Stimulated activated CD8-positive, alpha-beta memory T cell treated with anti-CD3 and anti-CD28 coated beads, Interleukin-4, amount 100 ng/mL, for 1 hour (primary cell): ENCODE measurements at places on chromosomes 12 and 14.

GRCh38 chr12:42450248-42450647 lies 124.3 kb downstream of the PPHLN1 start:
- no peak for DNase-seq

DNA sequence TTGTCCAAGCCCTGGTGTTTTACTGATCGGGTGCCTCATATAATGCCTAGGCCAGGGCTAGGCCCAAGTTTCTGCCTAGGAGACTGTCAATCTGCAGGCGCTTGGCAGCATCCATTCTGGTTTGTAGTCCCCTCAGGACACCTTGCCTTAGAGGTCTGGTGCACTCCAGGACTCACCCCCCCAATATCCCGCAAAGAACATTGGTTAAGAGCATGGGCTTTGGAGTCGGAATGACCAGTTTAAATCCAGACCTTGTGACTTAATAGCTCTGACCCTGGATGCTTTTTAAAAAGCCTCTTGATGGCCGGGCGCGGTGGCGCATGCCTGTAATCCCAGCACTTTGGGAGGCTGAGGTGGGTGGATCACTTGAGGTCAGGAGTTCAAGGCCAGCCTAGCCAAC lies 60.0 kb downstream of the GALNT16 start:
- DNase-seq: no peak

GRCh38 chr12:59079002-59079401 lies 158.7 kb upstream of the LRIG3 start:
- DNase-seq: no peak

DNA sequence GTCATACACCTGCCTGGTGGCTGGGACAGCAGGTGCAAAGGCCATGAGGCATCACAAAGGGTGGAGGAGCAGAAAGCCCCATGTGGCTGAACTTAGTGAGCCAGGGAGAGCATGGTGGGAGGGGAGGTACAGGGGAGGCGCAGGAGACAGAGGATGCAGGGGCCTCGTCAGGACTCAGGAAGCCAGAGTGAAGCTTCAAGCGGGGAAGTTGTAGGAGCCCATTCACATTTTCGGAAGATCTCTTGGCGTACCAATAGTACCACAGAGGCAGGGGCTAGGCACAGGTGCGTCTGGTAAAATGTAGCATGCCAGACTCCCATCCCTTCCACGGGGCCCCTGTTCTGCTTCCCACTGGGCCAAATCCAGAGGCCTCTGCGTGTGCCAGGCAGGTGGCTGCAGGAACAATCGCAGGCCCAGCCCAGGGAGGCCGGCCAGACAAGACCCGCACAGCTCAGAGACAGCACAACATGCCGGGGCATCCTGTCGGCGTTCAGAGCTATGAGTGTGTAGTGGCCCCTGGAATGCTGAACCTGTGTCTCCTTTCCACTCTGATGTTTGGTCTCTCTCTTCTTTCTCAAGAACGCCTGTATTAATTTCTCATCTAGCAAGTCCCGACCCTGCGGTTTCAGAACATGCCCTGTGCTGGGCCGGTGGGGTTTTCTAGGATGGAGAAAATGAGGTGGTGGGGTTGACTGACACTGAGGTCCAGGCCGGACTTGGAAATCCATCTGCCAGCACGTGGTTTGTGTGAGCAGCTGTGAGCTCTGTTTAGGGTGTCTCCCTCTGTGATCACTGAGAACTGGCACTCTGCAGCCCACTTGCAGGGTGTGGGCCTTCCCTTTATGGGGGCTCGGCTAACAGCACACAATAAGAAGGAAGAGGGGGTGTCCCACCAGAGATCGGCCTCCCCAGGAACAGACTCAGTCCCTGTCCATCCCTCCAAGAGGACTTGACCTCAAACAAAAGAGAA lies 5.5 kb upstream of the TMEM132D start:
- no peak for DNase-seq

DNA sequence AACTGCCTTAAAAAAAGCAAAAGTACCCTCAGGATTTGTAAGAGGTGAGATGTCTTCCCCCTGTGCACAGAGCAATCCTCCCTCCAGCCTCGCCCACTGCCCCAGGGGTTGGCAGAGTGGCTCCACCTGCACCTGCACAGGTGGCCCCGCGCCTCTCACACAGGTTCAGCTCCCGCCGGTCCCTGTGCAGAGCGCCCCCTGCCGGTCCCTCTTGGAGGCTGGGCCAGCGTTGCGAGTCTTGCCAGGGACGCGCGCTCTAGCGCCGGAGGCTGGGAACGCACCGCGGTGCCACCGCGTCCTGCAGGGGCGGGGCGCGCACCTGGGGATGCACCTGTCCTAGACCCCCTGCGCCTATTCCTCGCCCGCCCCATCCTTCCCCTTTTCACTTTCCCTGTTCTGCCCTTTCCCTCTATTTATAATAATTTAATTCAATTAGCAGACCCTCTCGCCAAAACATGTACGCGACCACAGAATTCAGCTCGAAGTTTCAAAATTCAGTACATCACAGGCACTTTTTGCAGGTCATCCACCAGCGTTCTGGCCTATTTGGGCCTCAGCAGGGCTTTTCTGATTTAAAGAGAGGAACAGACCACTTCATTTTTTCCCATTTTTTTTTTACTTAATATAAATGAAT lies 618.6 kb downstream of the AACS start:
- DNase-seq: no peak

GRCh38 chr14:28406196-28406595 lies 360.4 kb upstream of the FOXG1 start:
- DNase-seq: no peak

- no peak for DNase-seq
Measured at GRCh38 chr12:58629376-58629775, 290.9 kb downstream of the LRIG3 start.

GRCh38 chr14:90728951-90729350 lies 87.3 kb downstream of the TTC7B start:
- DNase-seq: no peak
